Tibial nerve (tissue), 4 donors: ENCODE measurements at places on chromosomes 4 and X.

GRCh38 chr4:158859661-158860060 is 90.8 kb downstream of the FNIP2 start:
- no peaks in the 10 kb centered on the region for H3K27me3 ChIP-seq
- H3K4me1 ChIP-seq, result no peaks in the 10 kb centered on the region
- no peak overlapping the region for H3K4me3 ChIP-seq
- H3K27ac ChIP-seq, result no peak overlapping the region
- H3K36me3 ChIP-seq, result no peaks in the 10 kb centered on the region
- DNase-seq, result no peak

GRCh38 chrX:40199704-40200103 is 101.9 kb upstream of the BCOR start:
- H3K4me3 ChIP-seq, result no peak overlapping the region
- H3K4me1 ChIP-seq, result no peaks in the 10 kb centered on the region
- no peak overlapping the region for H3K27ac ChIP-seq
- no peak for DNase-seq
- no peaks in the 10 kb centered on the region for H3K27me3 ChIP-seq
- H3K36me3 ChIP-seq, result no peaks in the 10 kb centered on the region

GRCh38 chrX:69496183-69496582 is 7.9 kb upstream of the NALF2 start:
- H3K27ac ChIP-seq, result no peak overlapping the region
- H3K4me3 ChIP-seq, result no peak overlapping the region
- no peaks in the 10 kb centered on the region for H3K4me1 ChIP-seq
- no peaks in the 10 kb centered on the region for H3K36me3 ChIP-seq
- no peaks in the 10 kb centered on the region for H3K27me3 ChIP-seq

DNA sequence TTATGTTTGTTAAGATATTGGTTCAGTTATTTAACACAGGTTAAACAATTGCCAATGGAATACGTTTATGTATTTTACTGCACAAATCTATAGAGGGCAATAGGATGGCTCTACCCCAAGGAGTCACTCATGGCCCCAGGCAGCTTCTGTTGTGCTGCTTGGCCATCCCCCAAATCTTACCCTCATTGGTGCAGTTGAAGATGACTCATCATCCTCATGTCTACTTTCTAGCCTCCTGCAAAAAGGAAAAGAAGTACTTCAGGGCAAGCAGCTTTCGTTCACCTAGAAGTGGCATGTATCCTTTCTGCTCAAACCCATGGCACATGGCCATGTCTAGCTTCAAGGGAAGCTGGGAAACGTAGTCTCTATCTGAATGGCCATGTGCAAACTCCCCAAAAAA is 14.2 kb downstream of the PHOX2B start:
- H3K36me3 ChIP-seq, result no peaks in the 10 kb centered on the region
- DNase-seq, result no peak
- no peak overlapping the region for H3K27ac ChIP-seq
- H3K27me3 ChIP-seq, result no peaks in the 10 kb centered on the region

DNA sequence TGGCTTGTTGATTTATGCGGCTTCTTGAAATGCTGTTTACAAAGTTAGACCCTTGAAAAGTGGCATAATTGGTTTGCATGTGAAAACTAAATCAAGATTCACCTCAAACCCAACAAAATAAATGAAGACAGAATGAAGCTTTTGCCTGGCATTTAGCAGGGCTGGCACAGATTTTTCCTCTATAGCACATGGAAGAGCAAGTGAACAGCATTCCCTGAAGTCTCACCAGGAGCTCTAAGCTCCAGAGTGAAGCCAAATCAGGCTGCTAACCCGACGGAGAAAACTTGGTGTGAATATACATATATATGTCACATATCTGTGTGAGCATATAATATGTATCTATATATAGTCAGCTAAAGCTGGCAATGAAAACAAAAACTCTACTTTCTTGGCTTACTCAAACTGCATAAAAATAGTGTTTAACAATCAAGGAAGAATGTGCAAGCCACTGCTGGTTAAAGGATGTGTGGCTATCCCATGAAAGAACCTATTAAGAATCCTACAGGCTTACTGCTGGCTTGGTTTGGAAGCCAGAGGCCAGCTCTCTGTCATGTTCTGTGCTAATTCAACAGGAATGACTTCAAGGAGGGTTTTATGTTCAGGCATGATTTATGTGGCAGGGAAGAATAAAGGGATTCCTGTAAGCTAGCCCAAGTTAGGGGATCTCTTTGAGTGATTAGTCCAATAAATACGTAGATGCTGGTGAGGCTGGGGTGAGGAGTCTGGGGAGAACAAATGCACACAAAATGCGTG is 69.9 kb downstream of the MFAP3L start:
- no peak for DNase-seq
- no peaks in the 10 kb centered on the region for H3K36me3 ChIP-seq
- no peak overlapping the region for H3K27ac ChIP-seq
- H3K4me3 ChIP-seq, result no peak overlapping the region
- H3K4me1 ChIP-seq, result no peaks in the 10 kb centered on the region

GRCh38 chr4:30769093-30769492 is 48.9 kb downstream of the PCDH7 start:
- no peak overlapping the region for H3K4me3 ChIP-seq
- no peak for DNase-seq
- peaks cover 12% of the 10 kb centered on the region for H3K4me1 ChIP-seq
- H3K27ac ChIP-seq, result no peak overlapping the region
- no peaks in the 10 kb centered on the region for H3K27me3 ChIP-seq
- no peaks in the 10 kb centered on the region for H3K36me3 ChIP-seq

DNA sequence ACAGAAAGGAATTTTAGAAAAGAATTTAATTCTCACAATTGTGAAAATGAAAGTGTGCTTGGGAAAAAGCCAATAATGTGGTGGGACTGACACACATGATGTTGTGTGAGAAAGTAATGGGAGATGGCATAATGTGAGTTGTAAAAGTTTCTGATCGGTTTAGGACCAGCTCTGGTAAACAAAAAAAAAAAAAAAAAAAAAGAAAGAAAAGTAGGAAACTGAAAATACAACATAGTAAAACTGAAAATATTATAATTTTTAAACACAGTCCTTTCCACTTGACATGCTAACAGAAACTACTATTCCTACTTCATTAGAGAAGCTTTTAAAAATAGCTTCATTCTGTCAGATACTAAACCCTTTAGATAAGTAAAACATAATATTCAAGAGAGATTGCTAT is 28.2 kb downstream of the RAP1GDS1 start:
- no peaks in the 10 kb centered on the region for H3K27me3 ChIP-seq
